ENCODE measurements at places on chromosomes 4 and X.

DNA sequence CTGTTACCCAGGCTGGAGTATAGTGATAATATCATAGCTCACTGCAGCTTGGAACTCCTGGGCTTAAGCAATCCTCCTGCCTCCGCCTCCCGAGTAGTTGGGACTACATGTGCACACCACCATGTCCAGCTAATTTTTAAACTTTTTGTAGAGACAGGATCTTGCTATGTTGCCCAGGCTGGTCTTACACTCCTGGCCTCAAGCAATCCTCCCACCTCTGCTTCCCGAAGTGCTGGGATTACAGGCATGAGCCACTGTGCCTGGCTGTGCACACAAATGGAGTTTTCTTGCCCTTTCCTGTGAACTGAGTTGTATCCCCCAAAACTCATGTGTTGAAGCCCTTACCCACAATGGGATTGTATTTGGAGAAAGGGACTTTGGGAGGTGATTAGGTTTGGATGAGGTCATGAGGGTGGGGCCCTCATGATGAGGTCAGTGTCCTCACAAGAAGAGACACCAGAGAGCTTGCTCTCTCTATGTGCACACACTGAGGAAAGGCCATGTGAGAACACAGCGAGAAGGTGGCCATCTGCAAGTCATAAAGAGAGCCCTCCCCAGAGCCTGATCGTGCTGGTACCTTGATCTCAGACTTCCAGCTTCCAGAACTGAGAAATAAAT lies 40.1 kb downstream of the DDX3X start:
- DNase-seq = no peak

DNA sequence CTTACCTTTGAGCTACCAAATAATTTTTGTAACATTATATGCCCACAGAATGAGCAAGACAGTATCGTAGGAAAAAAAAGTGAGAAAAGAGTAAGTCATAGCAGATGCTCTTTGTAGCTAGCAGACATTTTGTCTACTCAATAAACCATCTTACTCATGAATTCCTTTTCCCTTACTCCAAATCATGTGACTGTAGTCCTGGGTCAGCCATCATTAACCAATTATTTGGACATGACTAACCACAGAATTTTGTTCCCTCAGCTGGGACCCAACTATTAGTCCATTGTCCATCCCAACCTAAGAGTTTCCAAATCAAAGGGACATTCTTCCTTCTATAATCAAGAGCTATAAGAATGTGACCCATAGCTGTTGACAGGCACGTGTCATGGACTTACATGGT lies 11.4 kb downstream of the UBE2D3 start:
- peak; percentile 65 for DNase-seq

DNA sequence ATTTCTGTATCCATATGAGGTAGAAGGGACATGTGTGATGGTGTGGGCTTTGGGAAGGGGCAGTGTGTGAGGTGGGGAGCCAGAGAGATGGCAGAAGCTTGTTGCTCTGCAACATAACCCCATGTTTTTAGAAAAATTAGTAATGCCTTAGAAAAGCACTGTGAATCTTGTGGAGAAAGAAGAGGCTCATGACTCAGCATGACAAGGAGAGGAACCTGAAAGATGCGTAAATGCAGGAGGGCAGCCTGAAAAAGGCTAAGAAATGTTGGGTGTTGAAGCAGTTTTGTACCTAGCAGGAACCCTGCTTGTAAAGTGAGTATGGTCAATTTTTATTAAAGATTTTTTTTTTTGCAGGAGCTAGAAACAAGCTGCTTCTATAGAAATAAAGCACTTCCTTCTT lies 59.8 kb downstream of the ARSJ start:
- no peak for DNase-seq

- DNase-seq = no peak
Measured at GRCh38 chrX:119325456-119325855, 73.7 kb upstream of the SLC25A43 start.

DNA sequence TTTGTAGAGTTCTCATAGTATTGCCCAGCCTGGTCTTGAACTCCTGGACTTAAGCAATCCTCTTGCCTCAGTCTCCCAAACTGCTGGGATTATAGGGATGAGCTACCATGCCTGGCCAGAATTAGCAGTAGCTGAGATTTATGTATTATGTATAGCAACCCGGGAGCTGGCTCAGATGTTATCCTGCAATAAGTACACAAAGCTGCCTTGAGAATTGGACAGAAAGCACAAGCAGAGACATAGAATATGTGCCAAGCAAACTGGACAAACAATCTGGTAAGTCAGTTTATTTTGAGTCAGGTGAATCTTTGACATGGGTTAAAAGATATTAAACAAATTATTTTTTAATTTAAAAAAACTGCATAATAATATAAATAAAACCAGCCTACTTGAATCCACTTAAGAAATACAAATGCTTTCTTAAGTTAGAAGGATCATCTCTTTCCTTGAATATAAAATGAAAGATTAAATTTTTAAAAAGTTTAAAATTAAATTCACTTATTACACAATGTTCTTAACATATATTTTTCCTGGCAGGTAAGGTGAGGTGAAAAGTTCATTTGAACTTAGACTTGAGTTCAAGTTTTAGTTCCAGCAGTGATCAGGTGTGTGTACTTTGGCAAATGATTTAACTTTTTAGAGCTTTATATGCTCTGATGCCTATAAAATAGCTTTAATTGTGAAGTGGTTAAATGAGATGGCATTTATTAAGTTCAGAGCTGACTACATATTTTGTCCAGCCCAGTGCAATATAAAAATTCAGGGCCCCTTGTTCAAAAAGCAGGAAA lies 87.8 kb upstream of the ACSL1 start:
- DNase-seq = no peak

GRCh38 chr4:24890561-24891126 lies 22.2 kb downstream of the CCDC149 start:
- DNase-seq = no peak

- DNase-seq = no peak
Measured at GRCh38 chr4:3285558-3286334, 7.1 kb upstream of the RGS12 start.

DNA sequence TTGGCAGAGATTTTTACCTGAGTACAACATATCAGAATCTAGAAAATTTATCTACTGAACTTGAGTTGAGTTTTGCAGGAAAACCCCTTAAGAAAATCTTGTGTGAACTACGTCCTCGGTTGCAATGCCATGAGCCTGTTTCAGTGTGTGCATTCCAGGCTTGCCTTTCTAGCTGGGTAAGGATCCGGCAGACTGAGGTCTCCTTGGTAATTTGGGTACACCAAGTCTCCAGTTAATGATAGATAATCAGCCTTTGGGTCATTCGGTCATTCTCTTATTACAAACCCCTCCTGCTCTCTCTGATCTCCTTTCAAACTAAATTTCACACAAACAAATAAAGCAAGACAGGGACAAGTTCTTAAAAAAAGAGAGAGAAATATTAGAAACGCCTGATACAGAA lies 5.9 kb upstream of the HAND2 start:
- no peak for DNase-seq

DNA sequence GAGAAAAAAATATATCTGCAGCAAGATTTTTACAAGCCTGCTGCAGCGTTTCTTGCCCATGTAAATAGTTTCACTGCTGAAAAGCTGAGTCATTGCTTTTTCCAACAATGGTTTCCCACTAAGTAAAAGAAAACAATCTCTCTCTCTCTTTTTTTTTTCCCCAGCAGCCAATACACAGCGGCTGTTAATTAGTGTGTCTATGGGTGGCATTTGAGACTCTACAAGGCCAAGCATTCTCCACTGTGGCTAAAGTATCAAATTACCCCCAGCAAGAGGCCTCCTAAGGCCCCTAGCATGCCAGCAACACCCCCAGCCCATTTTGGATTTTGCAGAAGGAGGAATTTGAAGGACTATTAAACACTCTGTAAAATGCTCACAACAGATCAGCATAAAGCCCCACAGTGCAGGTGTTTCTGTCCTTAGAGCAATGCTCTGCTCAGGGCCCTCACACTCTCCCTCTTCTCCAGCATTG lies 837.4 kb downstream of the TRIML1 start:
- DNase-seq = peak; percentile 8

- DNase-seq = peak; percentile 43
Measured at GRCh38 chr4:39698424-39699009, 581 bp downstream of the UBE2K start.

- DNase-seq = no peak
Measured at GRCh38 chrX:103730147-103730795, 19.6 kb downstream of the TMEM31 start.

- no peak for DNase-seq
Measured at GRCh38 chr4:76954489-76954888, 4.9 kb downstream of the SEPTIN11 start.

DNA sequence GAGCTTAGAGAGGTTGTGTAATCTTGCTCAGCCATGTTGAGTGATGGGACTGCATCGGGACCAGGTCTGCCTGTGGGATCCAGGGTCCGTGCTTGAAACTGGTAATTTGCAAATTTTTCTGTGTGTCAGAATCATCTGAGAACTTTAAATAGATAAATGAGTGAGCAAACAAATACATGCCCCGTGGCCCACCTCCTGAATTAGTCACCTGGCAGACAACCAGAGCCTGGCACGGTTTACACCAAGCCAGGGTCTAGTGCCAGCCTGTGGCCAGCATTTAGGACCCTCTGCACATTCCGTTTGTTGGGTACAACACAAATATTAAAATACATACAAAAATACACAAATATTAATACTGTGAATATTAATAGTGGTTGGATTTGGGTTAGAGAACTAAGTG lies 90.6 kb upstream of the STOX2 start:
- no peak for DNase-seq

DNA sequence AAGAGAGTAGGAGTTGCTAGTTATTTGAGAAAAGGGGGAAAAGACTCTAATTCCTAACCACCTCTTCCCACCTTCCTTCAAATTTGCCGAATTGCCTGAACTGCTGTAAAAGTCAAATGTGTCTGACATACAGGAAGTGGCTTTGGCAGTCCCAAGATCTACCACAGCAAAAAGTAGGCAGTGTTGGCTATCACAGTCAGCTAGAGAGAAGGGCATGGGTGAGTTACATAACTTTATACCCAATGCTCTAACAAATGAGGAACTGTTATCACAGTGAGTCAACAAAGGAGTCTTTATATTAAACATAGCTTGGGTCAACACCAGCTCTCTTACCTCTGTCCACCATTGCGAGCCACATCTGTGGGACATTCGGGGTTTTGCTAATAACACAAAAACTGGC lies 2.4 kb upstream of the MBNL3 start:
- DNase-seq = no peak

DNA sequence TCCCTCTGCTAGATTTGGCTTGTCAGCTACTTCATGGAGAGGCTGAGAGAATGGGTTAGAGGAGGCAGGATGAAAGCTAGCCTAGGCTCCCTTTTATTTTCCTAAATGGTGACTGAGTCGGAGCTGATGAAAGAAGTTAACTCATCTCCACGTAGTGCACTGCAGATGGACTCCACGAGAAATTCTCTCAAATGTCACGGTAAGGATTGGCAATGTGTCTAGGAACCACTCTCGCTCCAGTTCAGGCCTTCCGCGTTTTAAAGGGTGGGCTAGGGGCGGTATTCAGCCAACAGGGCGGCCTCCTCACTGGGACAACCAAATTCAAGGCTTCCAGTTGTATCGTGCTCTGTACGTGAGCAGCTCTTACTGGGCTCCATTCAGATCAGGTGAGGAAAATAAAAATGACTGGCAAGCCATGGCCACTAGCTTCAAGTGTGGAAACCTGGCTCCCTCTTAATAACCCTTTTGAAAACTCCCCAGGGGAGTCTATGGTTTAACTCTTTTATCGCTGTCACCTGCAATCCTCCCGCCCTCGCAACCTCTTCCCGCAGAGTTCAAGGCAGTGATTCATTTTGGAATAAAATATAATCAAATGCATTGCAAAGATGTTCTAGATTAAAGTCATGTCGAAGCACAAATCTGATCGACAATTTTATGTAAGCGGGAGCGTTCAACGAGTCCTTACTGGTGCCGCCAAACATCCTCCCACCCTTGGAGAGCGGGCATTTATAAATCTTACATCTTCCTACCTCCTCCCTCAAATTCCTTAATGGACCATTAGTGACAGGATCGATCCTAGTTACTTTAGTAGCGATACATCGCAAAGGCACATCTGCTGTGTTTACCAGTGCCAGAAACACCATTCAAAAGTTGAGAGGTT lies 1.2 kb downstream of the SPOCK3 start:
- no peak for DNase-seq

- peak; percentile 56 for DNase-seq
Measured at GRCh38 chrX:131812847-131813825, 210.0 kb upstream of the STK26 start.
